GM10248 (cell line): ENCODE measurements at places on chromosomes 16 and 17.

GRCh38 chr16:81891736-81892364, 112.8 kb downstream of the PLCG2 start:
- DNase-seq, result no peak

DNA sequence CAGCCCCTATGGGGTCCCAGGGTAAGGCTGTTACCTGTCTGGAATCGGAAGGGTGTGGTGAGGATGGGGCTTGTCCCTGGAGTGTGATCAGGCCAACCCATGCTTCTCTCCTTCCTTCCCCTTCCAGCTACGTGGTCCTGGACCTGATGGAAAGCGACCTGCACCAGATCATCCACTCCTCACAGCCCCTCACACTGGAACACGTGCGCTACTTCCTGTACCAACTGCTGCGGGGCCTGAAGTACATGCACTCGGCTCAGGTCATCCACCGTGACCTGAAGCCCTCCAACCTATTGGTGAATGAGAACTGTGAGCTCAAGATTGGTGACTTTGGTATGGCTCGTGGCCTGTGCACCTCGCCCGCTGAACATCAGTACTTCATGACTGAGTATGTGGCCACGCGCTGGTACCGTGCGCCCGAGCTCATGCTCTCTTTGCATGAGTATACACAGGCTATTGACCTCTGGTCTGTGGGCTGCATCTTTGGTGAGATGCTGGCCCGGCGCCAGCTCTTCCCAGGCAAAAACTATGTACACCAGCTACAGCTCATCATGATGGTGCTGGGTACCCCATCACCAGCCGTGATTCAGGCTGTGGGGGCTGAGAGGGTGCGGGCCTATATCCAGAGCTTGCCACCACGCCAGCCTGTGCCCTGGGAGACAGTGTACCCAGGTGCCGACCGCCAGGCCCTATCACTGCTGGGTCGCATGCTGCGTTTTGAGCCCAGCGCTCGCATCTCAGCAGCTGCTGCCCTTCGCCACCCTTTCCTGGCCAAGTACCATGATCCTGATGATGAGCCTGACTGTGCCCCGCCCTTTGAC, 2.4 kb downstream of the MAPK7 start:
- no peak for DNase-seq

DNA sequence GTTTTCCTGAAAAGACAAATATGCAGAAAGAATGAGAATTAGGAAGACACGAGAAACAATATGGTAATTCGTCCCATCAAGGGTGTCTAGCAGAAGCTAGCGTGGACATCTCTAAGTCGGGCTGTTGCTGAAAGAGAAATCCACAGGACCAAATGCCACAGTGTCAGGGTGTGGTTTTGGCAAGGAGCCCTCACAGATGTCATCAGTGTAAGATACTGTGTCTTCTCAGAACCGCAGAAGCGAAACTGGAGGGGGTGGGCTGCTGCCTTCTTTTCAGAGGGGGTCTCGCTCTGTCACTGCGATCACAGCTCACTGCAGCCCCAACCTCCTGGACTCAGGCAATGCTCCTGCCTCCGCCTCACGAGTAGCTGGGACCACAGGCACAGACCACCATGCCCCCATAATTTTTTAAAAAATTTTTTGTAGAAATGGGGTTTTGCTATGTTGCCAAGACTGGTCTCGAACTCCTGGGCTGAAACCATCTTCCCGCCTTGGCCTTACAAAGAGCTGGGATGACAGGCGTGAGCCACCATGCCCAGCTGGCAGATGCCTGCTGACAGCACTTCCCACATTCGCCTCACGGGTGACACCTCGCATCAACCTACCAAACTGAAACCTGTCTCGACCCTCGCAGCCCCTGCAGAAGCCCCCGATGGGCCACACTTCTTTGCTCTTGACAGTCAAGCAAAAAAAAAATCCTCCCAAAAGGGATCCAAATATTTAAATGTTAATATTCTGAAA, 26.2 kb downstream of the TRAP1 start:
- no peak for DNase-seq

GRCh38 chr16:89984216-89984615, 35.0 kb downstream of the DBNDD1 start:
- no peak for DNase-seq

- no peak for DNase-seq
Observed at GRCh38 chr16:2996298-2996697, 16.1 kb upstream of the PKMYT1 start.

DNA sequence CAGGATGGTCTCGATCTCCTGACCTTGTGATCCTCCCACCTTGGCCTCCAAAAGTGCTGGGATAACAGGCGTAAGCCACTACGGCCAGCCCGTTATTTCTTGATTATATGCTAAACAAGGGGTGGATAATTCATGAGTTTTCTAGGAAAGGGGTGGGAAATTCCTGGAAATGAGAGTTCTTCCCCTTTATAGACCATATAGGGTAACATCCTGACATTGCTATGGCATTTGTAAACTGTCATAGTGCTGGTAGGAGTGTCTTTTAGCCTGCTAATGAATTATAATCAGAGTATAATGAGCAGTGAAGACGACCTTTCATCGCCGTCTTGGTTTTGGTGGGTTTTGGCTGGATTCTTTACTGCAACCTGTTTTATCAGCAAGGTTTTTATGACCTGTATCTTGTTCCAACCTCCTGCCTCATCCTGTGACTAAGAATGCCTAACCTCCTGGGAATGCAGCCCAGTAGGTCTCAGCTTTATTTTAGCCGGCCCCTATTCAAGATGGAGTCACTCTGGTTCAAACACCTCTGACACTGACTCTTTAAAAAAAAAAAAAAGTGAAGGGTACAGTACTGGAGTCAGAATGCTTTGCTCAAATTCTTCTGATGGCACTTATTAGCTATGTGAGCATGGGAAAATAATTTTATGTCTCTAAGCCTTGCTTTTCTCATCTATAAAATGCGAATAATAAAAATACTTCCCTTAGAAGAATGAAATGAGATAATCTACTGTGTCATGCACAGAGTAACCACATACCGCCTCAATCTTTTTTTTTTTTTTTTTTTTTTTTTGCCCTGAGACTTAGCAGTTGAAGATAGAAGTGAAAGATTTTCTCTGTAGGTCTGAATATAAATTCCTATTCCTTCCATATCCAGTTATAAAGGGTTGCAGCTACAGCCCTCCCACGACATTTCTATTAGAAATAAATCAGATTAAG, 5.1 kb upstream of the CALCOCO2 start:
- no peak for DNase-seq

DNA sequence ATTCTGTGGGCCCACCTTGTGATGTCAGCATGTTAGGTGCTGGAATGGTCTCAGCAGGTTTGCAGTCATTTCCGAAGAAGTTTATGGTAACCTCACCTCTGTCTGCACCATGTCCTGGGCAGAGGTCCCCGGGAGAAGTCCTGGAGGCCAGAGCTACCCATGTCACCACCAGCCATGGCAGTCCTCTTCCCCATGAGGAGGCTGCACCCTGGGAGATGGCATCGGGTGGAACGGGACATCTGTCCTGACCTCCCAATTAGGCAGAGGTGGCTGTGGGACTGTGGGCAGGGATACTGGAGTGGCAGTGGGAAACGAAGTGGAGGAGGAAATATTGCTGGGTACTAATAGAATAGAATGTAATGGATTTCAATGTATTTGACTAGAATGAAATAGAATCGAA, 511.8 kb upstream of the WSB1 start:
- no peak for DNase-seq

DNA sequence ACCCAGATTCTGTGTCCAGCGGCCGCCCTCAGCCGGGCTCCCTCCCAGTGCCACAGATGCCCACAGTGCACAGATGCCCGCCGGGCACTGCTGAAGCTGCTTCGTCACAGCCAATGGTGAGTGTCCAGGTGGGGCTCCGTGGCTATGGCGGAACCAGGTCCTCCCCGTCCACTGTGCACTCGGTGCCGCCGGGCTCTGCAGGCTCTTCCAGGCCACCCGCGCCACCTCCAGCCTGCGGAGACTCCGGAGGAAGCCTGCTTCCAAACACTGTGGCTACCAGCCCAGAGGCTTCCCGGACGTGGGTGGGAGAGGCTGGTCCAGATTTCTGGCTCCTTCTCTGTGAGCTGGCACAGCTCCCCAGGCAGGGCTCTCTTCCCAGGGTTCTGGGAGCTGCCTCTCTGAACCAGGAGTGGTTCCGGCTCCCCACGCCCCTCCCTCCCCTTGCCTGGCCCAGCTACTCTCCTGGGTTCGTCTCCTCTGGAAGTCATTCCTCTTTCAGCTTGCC, 2.8 kb upstream of the PYCR1 start:
- DNase-seq, result no peak

DNA sequence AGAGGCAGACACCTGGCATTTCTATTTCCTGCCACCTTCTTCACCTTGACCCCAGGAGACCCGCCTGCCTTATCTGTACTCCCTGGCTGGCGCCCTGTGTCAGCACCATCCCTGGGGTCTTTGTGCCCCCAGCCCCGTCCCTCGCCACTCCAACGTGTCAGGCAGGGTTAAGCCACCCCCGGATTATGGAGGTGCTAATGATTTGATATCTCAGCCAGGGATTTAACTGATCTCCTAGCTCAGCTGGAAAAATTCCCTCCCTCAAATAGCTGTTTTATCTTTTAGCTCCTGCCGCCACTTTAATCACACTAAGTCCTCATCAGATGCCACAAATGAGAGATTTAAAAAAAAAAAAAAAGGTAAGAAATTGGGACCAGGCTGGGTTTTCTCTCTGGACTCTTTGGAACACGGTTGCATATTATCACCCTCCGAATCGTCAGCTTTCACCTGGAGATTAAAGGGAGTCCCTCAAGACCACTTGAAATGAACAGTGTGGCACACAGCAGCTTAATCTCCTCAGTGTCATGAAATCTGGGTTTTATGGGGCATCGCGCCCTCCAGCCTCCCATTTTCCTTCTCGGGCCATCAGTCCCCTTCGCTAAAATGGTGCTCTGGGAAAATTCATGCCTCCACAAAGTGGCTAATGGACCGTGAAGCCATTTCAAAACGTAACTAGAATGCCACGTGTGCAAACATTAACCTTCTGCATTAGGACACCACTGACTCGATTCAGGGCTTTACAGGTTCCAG, 26.2 kb upstream of the WFDC1 start:
- no peak for DNase-seq

- DNase-seq, result no peak
Observed at GRCh38 chr17:73495641-73496040, 148.6 kb downstream of the SDK2 start.

- no peak for DNase-seq
Observed at GRCh38 chr16:81864646-81865382, 85.7 kb downstream of the PLCG2 start.

DNA sequence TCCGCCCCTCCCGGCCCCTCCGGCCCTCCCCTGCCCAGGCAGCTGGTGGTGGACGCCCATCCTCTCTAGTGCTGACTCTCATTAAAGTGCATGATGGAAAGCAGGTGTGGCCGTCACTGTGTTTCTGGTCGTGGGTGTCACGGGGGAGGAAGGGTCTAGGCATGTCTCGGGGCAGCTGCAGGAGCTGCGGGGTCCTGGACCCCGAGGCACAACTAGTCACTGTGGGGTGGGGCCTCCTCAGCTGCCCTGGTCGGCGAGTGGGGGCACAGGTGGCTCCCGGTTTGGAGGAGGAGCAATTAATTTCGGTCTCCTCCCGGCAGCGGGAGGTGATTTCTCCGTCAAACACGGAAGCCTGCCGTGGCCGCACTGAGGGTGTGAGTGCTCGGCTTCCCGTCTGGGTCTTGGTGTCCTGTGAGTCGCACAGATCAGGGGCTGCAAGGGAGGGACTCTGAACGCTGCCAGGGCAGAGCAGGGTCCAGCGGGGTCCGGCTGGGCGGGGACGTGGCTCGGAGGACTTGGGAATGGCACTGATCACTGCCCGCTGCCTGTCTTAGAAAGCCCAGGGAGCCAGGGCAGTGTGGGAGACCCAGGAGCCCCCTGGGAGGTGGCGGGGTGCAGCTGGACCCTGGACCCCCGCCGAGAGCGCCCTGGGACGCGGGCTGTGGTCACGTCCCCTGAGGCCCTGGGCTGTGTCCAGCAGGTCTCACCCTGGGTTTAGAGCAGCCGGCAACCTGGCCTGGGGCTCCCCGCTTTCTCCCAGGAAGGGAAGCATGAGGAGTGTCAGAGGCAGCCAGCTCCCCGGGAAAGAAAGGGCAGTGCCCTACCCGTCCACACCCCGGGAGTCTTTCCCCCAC, 3.3 kb downstream of the TPSD1 start:
- DNase-seq, result no peak

- no peak for DNase-seq
Observed at GRCh38 chr17:56899403-56899802, 14.4 kb downstream of the TRIM25 start.

DNA sequence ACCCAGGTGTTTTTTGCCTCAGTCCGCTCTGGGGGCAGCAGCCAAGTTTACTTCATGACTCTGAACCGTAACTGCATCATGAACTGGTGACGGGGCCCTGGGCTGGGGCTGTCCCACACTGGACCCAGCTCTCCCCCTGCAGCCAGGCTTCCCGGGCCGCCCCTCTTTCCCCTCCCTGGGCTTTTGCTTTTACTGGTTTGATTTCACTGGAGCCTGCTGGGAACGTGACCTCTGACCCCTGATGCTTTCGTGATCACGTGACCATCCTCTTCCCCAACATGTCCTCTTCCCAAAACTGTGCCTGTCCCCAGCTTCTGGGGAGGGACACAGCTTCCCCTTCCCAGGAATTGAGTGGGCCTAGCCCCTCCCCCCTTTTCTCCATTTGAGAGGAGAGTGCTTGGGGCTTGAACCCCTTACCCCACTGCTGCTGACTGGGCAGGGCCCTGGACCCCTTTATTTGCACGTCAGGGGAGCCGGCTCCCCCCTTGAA, 2.1 kb upstream of the C17orf107 start:
- no peak for DNase-seq

- no peak for DNase-seq
Observed at GRCh38 chr17:44268709-44269534, 987 bp upstream of the SLC4A1 start.

- DNase-seq, result no peak
Observed at GRCh38 chr17:74986206-74986576, 1.2 kb upstream of the CDR2L start.

- DNase-seq, result no peak
Observed at GRCh38 chr16:88926374-88926990, 50.5 kb downstream of the CBFA2T3 start.

DNA sequence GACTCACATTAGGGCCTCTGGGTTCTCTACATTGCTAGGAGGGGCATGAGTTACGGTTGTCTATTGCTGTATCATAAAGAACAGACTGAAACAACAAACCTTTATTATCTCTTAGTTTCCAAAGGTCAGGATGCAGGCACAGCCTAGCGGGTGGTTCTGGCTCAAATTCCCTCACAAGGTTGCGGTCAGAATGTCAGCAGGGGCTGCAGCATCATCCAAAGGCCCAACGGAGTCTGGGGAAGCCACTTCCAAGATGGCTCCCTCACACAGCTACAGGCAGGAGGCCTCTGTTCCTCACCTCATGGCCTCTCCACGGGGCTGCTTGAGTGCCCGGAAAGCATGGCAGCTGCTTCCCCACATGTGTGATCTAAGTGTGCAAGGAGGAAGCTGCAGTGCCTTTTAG, 29.6 kb upstream of the ZFPM1 start:
- DNase-seq, result no peak

GRCh38 chr17:21129023-21129681, 2.4 kb downstream of the DHRS7B start:
- no peak for DNase-seq

GRCh38 chr17:2421315-2422147, 20.7 kb upstream of the MNT start:
- no peak for DNase-seq
